ENCODE measurements at places on chromosomes 5 and 9.

DNA sequence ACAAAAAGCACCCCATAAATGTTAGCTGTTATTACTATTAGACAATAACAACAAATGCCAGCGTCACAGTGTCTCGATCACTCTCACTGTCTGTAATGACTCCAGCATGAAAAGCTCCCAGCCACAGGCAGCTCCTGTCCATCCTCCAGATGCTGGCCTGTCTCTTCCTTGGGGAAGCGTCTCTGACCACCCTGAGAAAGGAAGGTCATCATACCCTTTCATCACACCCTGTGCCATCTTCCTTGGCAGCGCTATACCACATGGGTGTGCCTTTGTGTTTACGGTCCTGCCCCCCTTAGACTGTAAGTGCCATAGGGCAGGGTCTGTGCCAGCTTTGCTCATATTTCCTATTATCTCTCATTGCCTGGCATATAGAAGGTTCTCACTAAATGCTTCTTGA lies 90.6 kb downstream of the PRRT1B start:
- DNase-seq = no peak

GRCh38 chr5:14706615-14707021 lies 42.1 kb downstream of the OTULIN start:
- no peak for DNase-seq

- DNase-seq = peak; percentile 23
These were observed 43.3 kb downstream of the ANKRD33B start for GRCh38 chr5:10607023-10607665.

GRCh38 chr5:178895615-178896571 lies at the start of gene ZFP2:
Gene ZFP2, plus strand, starts transcription at chr5:178895913. Its CDS starts 35,401 bp downstream, at chr5:178931314.
- DNase-seq = peak; percentile 33

DNA sequence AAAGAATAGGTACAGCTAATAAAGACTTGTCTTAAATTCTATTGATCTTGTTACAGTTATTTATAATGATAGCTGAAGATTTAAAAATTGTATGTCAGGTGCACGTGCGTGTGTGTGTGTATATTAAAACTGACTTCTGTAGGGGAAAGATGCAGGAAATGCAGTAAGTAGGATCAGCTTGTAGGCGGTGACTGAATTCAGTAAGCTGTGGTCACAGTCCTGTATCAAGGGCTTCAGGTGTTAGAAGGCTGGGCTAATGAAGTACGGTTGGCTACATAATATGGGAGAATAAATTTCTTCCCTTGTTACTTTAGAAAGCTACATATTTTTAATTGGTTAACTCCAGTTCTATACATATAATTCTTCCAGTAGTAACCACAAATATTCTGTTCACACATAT lies 54.2 kb downstream of the LNPEP start:
- no peak for DNase-seq

GRCh38 chr9:21696411-21696871 lies 106.0 kb upstream of the MTAP start:
- DNase-seq = no peak

DNA sequence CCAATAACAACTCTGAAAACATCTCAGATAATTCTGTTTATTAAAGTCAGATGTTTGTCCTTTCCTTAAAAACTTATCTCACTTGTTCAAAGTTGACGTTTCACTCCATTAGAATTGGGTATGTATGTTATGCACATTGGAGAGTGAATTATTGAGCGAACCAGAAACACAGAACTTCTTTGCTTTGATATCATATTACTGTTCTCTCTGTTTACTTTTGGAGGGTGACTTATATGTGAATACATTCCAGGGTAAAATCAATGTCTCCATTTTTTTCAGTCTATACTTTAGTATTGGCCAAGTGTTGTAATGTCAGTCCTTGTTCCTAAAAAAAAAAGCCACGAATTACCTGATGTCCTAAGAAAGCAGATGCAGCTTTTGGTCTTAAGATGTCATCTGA lies 307.4 kb downstream of the CSNK1G3 start:
- DNase-seq = no peak

All from DMS79 treated with DMSO at 0.1 percent for 48 hours (cell line).